Stimulated activated naive CD4-positive, alpha-beta T cell treated with Interleukin-2 at 50 U/mL for 16 hours (primary cell): ENCODE measurements at places on chromosomes 11 and 22.

DNA sequence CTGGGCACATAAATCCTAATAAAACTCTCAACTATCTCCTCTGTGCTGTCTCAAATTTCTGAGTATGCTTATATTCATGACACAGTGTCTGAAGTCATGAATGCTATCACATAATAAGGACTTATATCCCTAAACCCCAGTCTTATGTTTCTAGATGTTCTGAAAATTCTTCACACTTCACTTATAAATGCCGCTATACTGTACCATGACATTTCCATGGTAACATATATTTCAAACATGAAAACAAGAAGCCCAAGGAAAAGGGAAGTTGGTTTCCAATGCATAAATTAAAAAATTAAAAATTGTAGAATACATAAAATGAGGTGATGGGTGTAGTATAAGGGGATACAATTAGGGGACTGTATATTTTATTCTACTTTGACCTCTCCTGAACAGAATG is 11.7 kb downstream of the GVQW3 start:
- no peak for DNase-seq

DNA sequence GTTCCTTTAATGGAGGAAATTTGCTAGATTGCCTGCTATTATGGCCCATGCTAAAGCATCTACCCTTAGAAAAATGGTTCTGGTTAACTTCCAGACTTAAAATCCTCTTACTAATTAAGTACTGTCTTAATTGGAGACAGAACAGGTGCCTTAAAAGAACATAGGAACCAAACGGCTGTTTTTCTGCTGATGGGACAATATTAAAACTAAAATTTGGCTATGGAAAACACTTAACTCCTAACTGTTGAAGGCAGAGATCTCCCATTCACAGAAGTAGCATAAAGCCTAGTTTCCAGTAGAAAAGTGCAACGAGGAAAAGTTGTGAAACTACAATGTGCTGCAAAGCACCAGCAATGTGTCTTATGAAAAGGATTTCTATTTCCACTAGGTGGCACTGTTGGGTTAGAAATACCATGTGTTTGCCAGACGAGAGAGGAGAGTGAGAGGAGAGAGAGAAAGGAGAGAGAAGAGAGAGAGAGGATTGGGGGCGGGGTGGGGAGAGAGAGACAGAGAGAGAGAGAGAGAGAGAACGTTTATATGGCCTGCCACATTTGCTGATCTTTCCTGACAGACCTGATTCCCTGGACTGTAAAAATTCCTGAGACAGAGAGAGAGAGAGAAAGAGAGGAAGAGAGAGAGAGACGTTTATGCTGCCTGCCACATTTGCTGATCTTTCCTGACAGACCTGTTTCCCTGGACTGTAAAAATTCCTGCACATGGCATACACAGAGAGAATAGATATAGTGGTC is 51.5 kb downstream of the FAM181B start:
- DNase-seq, result no peak

GRCh38 chr11:115385226-115385625 is 119.0 kb downstream of the CADM1 start:
- no peak for DNase-seq

DNA sequence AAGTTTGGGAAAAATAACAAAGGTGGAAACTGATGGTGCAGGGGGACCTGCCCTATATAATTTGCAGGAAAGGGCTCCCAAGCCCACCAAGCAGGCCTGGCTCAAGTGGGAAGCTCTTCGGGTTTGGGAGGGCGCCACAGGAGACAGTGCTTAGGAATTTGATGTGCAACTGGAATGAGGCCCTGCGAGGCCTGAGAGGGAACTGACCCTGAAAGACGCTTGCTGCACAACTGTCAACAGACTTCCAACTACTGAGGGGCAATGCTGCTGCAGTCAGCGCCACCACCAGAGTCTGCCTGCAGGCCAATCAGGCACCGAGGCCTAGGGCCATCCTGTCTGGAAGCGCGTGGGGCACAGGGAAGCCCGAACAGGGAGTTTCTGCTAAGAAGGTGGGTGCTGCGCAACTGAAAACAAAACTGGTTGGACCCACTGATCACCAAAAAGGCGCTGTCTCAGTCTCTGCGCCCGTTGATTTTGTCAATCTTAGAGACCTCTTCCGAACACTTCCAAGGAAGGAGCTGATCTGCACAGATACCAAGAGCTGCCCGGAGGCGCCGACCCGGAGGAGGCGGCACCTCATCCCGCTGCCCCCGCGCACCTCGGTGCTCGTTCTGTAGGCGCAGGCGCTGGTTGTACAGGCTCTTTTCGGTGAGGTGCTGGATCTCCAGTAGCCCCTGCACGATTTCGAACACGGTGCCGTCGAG is 667 bp downstream of the DGCR6L start:
- no peak for DNase-seq

- DNase-seq, result no peak
These were observed 508 bp upstream of the FLI1 start for GRCh38 chr11:128693416-128693712.

DNA sequence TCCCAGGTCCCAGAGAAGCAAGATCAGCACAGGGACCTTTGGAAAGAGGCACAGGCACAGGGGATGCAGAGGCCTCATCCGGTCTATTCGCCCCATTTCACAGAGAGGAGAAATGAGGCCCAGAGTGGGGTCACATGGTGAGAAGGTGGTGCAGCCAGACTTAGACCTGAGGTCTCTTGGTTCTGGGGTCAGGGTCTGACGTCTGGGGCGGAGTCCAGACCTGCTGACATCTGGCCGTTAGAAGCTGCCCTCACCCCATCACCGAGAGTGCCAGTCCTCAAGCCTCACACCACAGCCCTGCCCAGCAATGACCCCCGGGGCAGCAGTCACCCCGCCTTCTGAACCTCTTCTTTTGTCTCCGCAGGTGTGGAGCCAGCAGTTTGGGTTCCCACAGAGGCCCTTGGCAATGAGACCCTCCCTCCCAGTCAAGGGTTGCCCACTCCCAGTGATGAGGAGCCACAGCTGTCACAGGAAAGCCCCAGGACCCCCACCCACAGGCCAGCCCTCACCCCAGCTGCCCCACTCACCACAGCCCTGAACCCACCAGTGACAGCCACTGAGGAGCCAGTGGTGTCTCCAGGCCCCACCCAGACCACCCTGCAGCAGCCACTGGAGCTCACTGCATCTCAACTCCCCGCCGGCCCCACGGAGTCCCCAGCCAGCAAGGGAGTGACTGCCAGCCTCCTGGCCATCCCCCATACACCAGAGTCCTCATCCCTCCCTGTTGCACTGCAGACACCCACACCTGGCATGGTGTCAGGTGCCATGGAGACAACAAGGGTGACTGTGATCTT is 62.4 kb downstream of the OTOG start:
- DNase-seq, result no peak
